Testis (tissue), 5 donors: ENCODE measurements at places on chromosomes 1 and 21.

DNA sequence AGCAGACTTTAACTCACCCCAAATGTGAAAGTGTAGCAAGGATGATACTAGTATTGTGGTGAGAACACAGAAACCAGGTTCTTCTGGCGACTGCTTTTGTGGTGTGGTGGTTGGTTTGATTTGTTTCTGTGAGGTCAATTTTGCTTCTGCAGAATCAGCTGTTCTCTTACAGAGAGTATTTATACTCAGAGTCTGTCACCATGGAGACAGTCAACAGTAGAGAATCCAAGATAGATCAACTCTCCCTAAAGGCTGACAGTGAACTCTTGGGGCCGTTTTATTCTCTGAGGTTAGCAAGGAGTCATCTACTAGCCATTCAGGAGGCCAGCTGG is at the start of gene CFAP107:
TSS of gene CFAP107 (plus strand) at position 209 of the 332 bp plus-strand sequence. CDS start 231 bp downstream, outside the sequence.
- DNase-seq = no peak

DNA sequence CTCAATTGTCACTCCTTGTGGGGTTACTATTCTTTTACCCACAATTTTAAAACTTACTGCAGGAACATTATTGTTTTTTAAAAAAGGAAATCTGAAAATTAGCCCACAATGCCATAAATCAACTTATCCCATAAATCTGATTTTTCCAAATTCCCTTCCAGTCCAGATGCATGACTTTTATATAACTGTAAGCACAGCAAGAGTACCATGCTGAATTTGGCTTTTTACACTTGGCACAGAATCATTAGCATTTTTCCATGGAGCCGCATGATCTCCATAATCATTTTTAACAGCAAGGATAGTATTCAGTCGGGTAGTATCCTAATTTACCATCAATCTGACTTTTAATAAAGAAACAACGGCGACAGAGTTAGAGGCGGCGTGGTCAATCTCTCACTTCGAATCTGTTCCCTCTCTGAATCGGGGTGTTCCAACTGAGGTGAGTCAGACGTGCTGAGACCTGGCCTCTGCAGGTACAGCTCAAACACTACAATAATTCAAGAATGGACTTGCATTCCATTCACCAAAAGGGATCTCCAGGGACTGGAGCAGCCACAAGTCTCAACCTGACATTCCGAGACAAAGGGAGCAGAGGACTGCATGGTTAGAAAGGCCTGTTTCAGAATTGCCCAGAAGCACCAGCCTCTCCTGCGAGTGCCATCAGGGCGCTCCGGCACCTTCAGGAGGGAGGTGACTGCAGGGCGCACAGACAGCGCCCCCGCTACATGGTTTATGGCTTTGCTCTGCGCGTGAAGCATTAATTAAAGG is 48.9 kb downstream of the SLC66A1 start:
- no peak for DNase-seq

DNA sequence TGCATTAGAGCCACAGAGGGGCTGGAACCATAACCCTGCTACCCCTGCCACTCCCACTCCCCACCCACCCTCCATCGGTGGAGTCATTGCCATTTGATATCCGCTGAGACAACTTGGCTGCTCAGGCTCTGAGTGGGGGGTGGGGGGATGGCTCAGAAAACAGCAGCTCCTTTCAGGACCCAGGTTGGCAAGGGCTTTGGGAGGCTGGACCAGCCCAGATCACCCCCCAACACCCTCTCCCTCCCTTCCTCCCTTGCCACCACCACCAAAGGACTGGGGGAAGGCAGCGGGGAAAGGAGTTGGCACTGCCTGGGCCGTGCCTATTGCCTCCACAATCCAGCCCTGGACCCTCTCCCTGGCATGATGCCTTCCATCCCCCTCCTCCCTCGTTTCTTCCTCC is 1.7 kb downstream of the KCNJ10 start:
- no peak for DNase-seq

DNA sequence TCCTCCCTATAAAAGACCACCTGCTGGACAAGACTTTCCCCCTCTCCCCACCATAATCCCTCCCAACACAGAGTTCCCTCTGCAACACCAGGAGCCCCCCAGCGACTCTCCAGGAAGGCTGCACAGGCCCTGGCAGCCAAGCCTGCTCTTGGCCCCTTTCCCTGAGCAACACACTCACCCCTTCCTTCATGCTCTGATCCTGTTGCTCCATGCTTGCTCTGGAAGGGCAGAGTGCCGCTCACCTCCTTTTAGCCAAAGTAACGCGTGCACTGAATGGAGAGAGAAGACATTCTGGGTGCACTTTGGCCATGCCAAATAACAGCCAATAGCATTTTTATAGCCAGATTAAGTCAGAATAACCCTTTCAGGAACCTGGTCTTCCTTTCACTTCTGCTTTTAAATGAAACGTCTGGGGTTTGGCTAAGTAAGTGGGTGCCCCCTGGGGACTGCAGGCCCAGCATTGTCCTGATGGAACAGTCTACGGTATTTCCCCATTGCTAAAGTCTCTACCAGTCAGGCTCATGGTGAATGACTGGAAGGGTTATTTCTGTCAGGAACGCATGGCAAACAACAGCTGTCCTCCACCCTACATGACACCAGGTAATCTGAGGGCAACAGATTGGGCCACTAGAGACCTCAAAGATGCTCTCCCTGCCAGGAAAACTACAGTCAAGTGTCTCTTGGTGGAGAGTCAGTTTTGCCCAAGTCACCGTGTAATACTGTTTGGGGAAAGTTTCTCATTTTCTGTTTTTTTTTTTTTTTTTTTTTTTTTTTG is at the start of gene SLC2A5:
TSS of gene SLC2A5 (minus strand) at position 310 of the 775 bp plus-strand sequence. CDS start at position 211, 99 bp downstream.
- no peak for DNase-seq

GRCh38 chr1:39481289-39481688 is 10.1 kb upstream of the BMP8A start:
- DNase-seq = no peak

DNA sequence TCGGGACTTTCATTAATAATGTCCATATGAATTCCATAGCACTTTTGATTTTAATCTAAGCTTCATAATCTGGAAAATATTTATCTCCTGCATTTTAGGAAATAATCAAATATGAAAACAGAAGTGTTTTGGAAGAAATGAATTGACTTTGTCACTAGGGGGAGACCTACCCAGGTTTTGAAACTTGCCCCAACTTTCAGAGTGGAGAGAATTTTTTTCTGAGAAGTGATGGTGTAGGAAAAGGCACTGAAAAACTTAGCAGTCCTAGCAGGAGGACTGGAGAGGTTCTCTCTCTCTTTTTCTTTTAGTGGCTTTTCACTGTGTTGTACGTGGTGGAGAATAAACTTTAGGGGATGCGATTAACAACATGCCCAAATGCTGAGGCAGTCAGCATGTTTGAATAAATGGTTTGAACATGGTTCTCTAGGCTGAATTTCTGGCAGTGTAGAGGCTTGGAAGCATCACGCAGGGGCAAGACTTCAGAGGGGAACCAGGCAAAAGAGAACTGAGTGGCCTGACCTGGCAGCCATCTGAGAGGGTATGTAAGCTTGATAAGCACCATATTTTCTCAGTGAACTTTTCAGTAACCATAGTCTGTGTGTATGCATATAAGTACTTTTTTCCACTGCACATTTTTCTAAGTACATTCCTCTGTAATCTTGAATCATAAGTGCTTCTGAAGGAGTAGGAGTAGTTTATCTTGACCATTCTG is 68.3 kb upstream of the NEK7 start:
- no peak for DNase-seq

GRCh38 chr21:27269644-27270043 is 302.8 kb upstream of the ADAMTS5 start:
- DNase-seq = no peak

DNA sequence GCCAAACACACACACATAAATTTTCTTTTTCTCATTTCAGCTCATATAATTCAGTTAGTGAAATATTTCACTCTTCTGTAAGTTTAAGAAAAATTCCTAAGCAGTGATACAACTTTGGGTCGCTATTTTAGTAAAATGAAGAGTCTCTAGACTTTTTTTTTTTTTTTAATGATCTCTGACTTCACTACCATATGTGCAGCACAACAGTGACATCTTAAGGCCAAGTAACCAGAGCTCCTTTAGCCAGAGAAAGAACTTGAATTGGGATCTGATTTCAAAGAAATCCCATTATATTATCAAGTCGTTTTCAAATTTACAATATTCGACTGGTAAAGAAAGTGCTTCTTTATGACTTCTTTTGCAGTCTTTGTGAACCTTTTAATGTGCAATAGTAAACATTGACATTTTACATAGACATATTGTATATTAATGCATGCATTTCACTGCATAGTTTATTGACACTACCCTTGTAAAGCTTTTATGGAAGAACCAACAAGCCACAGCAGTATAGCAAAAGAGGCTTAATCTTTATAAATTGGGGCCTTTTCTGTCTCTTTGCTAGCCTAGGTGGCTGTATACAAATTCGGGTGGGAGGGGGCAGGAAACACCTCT is 62.2 kb downstream of the LRRC40 start:
- no peak for DNase-seq
